ENCODE measurements at places on chromosomes 6 and 20. TPM values are rescaled to one million over a fixed set of nuclear protein-coding genes. Genes with fewer than 3 reads are reported as not detected.

BEND6 gene
- 0.33 TPM for polyA plus RNA-seq

SLC25A27 gene
- polyA plus RNA-seq, result 35.3 TPM

CTCFL gene
- not detected for polyA plus RNA-seq

FHL5 gene
- polyA plus RNA-seq, result 4.0 TPM

GPR6 gene
- polyA plus RNA-seq, result not detected

RGS17 gene
- 0.33 TPM for polyA plus RNA-seq

ANKRD60 gene
- not detected for polyA plus RNA-seq

COL21A1 gene
- 0.31 TPM for polyA plus RNA-seq

SLC22A3 gene
- 8.8 TPM for polyA plus RNA-seq

C6orf15 gene
- not detected for polyA plus RNA-seq

ISM1 gene
- polyA plus RNA-seq, result 1.9 TPM

ARMC12 gene
- polyA plus RNA-seq, result 2.5 TPM

PACRG gene
- polyA plus RNA-seq, result 2.5 TPM

SLC26A8 gene
- polyA plus RNA-seq, result not detected

ZNF335 gene
- 9.3 TPM for polyA plus RNA-seq

PRSS35 gene
- polyA plus RNA-seq, result 0.08 TPM

MEI4 gene
- not detected for polyA plus RNA-seq

NKAIN2 gene
- 0.13 TPM for polyA plus RNA-seq

PRND gene
- polyA plus RNA-seq, result not detected

CCN2 gene
- polyA plus RNA-seq, result 45.4 TPM

SIRPB2 gene
- 0.43 TPM for polyA plus RNA-seq

FBXO5 gene
- polyA plus RNA-seq, result 4.9 TPM

HLA-DMB gene
- 25.3 TPM for polyA plus RNA-seq

VWA7 gene
- 1.4 TPM for polyA plus RNA-seq

PHF20 gene
- 27.3 TPM for polyA plus RNA-seq

CD93 gene
- polyA plus RNA-seq, result 3.4 TPM
